Fibroblast of lung (primary cell): ENCODE measurements at places on chromosomes 6 and 20. TPM values are rescaled to one million over a fixed set of nuclear protein-coding genes. Genes with fewer than 3 reads are reported as not detected.

PRSS16 gene
- total RNA-seq, result not detected in 2 replicates

- H3K4me1 ChIP-seq, result no peaks in the 10 kb centered on the region
- H3K4me3 ChIP-seq, result no peak overlapping the region
- H3K27me3 ChIP-seq, result no peaks in the 10 kb centered on the region
- H3K27ac ChIP-seq, result no peak overlapping the region
Measured at GRCh38 chr20:19486446-19486845, 271.6 kb upstream of the RIN2 start.

DNA sequence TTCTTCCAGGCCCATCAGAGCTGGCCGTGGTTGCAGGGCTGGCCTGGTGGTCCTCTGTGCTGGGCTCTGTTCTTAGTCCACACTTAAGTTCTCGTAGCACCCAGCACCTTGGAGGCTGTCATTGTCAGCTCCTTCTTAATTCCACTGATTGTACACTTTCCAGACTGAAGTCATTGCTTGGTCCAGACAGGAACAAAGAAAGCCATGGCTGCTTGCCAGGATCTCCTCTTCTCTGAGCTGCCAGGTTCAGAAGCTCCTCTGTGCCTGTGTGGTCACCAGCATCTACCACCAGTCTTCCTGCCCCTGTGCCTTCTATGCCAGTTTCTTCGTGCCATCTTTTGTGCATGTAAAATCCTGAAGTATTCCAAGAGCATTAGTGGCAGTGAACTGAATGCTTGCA is 39.5 kb upstream of the PCMTD2 start:
- H3K36me3 ChIP-seq, result no peaks in the 10 kb centered on the region
- no peak overlapping the region for H3K4me3 ChIP-seq
- H3K27me3 ChIP-seq, result peaks cover 20% of the 10 kb centered on the region
- no peak for DNase-seq

- H3K27ac ChIP-seq, result no peak overlapping the region
- no peak for DNase-seq
- H3K4me3 ChIP-seq, result no peak overlapping the region
- H3K36me3 ChIP-seq, result no peaks in the 10 kb centered on the region
- no peaks in the 10 kb centered on the region for H3K27me3 ChIP-seq
- H3K4me1 ChIP-seq, result no peaks in the 10 kb centered on the region
Measured at GRCh38 chr20:13877793-13878192, 93.0 kb downstream of the NDUFAF5 start.
